ENCODE measurements at places on chromosomes 7 and 10.

DNA sequence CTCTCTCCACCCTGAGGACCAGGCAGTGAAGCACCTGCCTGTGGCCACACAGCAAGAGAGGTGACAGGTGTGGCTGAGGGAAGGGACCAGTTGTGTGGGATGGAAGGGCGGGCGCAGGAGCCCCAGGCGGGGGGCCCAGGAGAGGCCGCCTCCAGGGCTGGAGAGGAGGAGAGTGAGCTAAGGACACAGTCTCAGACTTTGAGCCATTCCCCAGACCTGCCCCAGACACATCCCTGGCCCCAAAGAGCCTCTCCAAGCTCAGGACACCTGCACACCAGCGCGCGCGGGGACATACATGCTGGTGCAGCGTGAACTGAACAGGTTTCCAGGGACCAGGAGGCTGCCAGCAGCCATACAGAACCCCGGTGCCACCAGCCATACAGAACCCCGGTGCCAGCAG, 237.3 kb downstream of the MAD1L1 start:
- no peak for DNase-seq

- DNase-seq = no peak
Measured at GRCh38 chr10:77189520-77189919, 448.1 kb downstream of the KCNMA1 start.

GRCh38 chr7:22474645-22475044, 25.3 kb downstream of the STEAP1B start:
- no peak for DNase-seq

GRCh38 chr7:76129366-76129765, 72.3 kb upstream of the SRRM3 start:
- no peak for DNase-seq

- no peak for DNase-seq
Measured at GRCh38 chr7:148838905-148839304, 45.2 kb downstream of the EZH2 start.

- no peak for DNase-seq
Measured at GRCh38 chr7:36076074-36076473, 77.0 kb upstream of the EEPD1 start.

GRCh38 chr10:80203835-80204676, 1.3 kb downstream of the ANXA11 start:
- DNase-seq = no peak

DNA sequence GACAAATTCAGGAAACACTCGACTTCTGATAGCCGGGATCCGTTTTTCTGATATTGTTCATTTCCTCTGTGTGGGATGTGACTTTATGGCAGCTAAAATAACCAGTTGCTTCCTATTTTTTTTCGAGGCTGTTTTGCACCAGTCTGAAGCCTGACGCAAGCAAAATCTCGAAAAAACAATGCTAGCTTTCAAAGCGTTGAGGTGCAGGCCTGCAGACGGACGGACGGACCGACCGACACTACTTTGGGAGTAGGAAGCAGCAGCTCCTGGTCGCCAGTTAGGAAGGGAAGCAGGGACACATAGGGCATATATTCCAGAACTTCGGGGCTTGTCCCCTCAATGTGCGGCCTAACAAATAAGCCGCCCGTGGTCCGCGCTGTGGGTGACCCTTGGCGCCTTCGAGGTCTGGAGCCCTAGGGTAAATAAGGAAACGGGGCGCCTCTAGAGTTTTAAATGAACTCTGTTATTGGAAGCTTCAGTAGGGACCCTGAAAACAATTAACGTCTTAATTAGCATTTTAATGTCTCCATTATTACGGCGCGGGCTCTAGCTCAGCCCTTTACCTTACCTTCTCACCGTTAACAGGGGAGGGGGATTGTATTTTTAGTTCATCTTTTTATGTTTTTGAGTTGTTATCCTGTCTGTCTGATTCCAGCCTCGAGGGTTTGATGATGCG, 1.3 kb downstream of the HHEX start:
- no peak for DNase-seq

GRCh38 chr10:37146443-37146842, 21.0 kb downstream of the ANKRD30A start:
- DNase-seq = no peak

- no peak for DNase-seq
Measured at GRCh38 chr7:120138497-120138896, 134.5 kb upstream of the KCND2 start.

GRCh38 chr7:129933627-129934026, 19.1 kb downstream of the UBE2H start:
- DNase-seq = no peak

GRCh38 chr7:25545124-25546008, 317.1 kb upstream of the NPVF start:
- DNase-seq = no peak

GRCh38 chr7:151308256-151308655, 33.4 kb upstream of the NUB1 start:
- DNase-seq = no peak

DNA sequence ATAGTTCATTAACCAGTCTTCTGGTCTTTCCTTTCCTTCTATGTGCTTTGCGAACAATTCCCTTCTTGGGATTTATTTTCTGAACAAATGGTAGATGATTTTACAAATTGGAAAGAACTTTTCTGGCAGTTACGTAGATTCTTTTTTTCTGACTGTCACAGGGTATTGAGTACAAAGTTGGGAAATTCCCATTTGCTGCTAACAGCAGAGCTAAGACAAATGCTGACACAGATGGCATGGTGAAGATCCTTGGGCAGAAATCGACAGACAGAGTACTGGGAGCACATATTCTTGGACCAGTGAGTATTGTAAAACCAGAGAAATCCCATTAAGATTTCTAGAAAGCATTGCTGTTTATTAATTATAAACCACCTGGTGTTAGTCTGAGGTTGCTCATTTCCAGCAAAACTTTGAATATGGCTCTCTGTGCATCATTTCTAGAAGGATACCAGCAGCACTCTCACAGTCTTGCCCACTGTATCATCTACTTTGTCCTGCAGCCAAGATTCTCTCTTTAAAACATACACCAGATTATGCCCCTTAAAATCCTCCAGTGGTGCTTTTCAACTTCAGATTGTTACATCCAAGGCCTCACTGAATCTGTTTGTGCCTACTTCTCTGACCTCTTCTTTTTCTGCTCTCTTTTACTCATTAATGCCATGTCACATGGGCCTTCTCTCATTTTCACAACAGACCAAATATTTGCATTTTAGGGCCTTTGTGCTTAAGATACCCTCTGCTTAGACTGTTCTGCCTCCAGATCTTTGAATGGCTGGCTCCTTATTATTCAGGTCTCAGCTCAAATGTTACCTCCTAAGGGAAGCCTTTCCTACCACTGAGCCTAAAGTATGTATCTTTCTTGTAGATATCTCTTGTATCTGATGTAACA, 27.0 kb downstream of the DLD start:
- no peak for DNase-seq

GRCh38 chr7:100691676-100692577, 2.1 kb downstream of the GIGYF1 start:
- DNase-seq = peak; percentile 64

DNA sequence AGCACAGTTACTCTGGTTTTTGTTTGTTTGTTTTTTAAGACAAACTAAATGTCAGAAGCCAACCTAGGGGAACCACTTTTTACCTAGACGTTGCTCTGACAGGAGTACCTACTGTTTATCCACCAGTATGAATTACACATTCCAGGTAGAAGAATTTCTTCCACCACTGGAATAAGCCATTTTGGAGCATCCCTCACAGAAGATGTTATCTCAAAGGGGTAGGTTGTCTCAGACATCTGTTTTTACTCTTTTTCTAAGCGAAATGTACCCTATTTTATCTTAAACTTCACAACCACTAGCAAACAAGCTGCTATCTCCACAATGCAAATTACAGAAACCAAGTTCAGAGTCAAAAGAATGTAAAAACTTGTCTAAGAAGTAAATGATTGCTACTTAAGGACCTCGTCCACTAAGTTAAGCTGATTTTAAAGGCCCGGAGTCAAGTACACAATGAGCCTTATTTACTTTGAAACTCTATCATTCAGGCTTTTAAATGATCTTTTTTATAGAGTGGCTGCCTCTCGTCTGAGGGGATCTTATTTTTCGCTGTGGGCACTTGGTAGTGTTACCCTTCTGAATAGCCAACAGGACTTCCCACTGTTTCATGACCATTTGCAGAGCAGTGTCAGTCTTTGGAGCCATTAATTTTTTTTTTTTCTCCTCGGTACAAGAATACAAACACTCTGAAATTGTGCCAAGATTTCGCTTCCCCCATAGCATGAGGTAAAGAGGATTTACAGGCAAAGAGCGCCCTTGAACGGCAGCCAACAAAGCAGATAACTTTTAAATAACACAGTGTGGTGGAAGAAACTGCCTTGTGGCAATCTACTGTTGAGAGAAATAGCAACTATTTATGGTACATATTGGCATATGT, 15.7 kb upstream of the ARMC3 start:
- peak; percentile 56 for DNase-seq

GRCh38 chr10:76540331-76540730, 1097.3 kb downstream of the KCNMA1 start:
- DNase-seq = no peak

DNA sequence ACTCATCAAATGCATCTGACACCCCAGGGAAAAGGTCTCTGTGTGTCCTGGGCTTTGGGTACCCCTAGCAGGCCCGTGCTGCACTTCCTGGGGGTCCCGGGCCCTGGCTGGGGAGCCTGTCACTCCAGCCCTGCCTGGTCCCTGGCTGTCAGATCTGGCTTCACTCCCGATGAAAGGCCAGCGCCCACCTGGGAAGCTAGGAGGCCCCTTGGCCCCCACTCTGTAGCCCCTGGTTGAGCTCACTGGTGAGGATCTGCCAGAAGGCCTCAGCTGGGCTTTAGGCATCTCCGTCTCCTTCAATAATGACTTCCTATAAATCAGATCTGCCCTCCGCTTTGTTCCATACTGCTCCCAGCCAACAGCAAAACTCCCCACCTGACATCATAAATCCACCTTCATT, 64.0 kb downstream of the GOLGA7B start:
- DNase-seq = no peak

DNA sequence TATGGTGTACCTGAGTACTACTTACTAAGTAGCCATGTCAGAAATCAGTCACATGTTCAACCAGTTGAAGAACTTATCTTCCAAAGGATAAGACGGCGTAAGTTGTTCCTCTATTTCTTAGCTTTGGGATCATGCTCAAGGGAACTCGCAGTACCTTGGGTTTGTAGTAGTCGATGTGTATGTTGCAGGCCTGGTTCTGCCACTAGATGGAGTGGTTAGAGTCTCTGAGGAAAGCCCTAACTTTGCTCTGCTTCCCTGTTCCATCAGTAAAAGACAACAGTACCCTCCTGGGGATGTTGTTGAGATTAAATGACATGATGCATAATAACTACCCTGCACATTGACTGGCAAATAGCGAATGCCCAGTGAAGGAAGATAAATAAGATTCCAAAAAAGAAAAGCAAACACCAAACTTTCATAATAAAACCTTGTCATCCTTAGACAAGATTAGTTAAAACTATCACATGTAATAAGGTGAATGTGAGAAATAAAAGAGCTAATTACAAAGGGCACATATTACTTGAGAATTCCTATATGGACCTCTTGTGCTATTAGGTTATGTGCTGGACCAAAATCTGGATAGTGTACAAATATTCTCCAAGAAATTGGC, 165.9 kb downstream of the ABCA13 start:
- no peak for DNase-seq

DNA sequence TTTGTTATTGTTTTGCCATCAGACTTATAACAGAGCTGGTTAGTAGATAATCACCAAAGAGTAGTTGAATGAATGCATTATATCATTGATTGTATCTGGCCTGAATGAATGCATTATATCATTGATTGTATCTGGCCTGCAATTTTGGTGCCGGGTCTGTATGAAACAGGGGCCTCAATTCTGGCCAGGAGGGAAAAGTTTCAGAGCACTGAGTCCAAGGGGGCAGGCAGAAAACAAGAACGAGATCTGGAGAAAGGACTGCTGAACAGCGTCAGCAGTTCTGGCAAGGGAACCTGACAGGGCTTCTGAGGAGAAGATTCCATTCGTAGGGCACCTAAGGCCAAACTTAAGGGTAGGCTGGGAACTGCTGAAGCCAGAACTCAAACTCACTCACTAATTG, 128.0 kb downstream of the SEMA3C start:
- no peak for DNase-seq
